ENCODE measurements at places on chromosomes 12 and 14. TPM values are rescaled to one million over a fixed set of nuclear protein-coding genes. Genes with fewer than 3 reads are reported as not detected.

Gene GLIPR1L1
- total RNA-seq, result not detected

Gene ZDHHC22
- total RNA-seq, result not detected

Gene HAL
- 1.8 TPM for total RNA-seq

Gene SERPINA1
- total RNA-seq, result 13.8 TPM

Gene CLEC1A
- total RNA-seq, result 5.4 TPM

Gene RND1
- total RNA-seq, result 1.9 TPM

Gene CEBPE
- total RNA-seq, result not detected

Gene OTOGL
- 0.57 TPM for total RNA-seq

Gene SLC25A21
- 2.2 TPM for total RNA-seq

Gene SRRM4
- total RNA-seq, result not detected

Gene PPP4R4
- 0.60 TPM for total RNA-seq

Gene VDR
- 12.6 TPM for total RNA-seq

Gene DCN
- 540 TPM for total RNA-seq

Gene ALX1
- total RNA-seq, result 0.26 TPM

Gene CCDC196
- not detected for total RNA-seq

Gene SCNN1A
- total RNA-seq, result 63.8 TPM

Gene TAS2R20
- total RNA-seq, result 6.1 TPM

Gene GALNT8
- 0.70 TPM for total RNA-seq

Gene ZFYVE1
- 16.9 TPM for total RNA-seq

Gene PTGER2
- total RNA-seq, result 3.4 TPM

Gene GOLGA3
- 79.5 TPM for total RNA-seq

Gene PMCH
- not detected for total RNA-seq

Gene MLF2
- 139 TPM for total RNA-seq

Gene TPH2
- total RNA-seq, result not detected

Gene DDIT3
- total RNA-seq, result 30.8 TPM

Gene PCED1B
- 22.1 TPM for total RNA-seq

Gene SCARB1
- total RNA-seq, result 20.8 TPM

Gene NPFF
- not detected for total RNA-seq

Gene BAG5
- 36.8 TPM for total RNA-seq

Gene INHBC
- not detected for total RNA-seq

Gene LRRC10
- not detected for total RNA-seq

Gene DPY19L2
- total RNA-seq, result 28.9 TPM

Gene CLEC14A
- total RNA-seq, result 18.6 TPM

Gene SMIM41
- 0.78 TPM for total RNA-seq

Gene NTN4
- total RNA-seq, result 97.7 TPM

Gene OTX2
- not detected for total RNA-seq

Gene GUCY2C
- not detected for total RNA-seq

Gene CHMP4A
- 58.6 TPM for total RNA-seq

Gene ESRRB
- 0.16 TPM for total RNA-seq

Gene CRIP2
- total RNA-seq, result 186 TPM

Gene RHOJ
- total RNA-seq, result 20.6 TPM
